ENCODE measurements at places on chromosomes 2 and 18.

- DNase-seq: no peak
These were observed 727 bp upstream of the TTLL4 start for GRCh38 chr2:218709908-218710307.

- DNase-seq: no peak
These were observed 195.4 kb upstream of the CWC22 start for GRCh38 chr2:180202467-180202951.

DNA sequence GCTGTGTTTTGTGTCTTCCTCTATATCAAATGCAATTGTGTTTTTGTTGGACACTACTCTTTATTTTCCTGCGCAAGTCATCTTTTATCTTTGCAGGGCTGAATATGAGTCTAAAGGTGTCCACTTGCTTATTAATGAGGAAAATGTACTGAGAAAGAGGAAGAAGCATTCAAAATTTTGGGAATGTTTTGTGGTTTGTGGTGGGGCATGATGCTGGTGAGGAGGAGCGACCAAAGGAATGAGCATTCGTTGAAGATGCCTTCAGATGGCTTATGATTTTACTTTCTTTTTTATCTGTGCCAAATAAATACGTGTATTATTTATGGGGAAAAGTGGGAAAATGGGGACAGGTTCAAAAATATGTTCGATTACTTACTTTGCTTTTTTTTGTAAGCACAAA is 63.9 kb upstream of the SMIM21 start:
- DNase-seq: no peak

DNA sequence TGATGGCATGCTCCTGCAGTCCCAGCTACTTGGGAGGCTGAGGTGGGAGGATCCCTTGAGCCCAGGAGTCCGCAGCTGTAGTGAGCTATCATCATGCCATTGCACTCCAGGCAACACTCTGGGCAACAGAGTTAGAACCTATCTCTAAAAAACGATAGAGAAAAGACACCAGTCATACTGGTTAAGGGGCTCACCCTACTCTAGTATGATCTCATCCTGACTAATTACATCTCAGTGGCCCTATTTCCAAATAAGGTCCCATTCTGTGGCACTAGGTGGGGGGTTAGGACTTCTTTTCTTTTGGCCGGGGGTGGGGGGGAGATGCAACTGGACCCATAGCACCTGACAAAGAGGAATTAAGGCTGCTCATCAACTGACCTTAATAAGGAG is 163.2 kb upstream of the NCK2 start:
- no peak for DNase-seq

GRCh38 chr2:173232956-173233744 is 121.5 kb upstream of the CDCA7 start:
- no peak for DNase-seq

DNA sequence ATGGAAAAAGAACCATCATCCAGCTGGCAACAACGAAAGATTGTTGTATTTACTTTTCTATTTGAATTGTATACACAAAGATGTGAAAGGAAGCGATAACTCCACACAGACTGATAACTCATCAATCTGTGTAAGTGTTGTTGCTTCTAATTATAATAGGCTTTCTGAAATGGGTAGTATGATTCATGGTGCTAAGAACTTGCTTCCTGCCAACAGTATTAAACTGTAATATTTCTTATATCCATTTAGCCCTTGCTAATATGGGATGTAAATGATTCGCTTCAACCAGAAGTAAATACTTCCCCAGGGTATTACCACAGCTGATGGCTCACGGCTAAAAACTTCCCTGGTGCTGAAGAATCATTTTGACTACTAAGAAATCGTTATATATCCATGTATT is 70.2 kb downstream of the TMEM163 start:
- no peak for DNase-seq

Data from activated T-cell treated with anti-CD3 and anti-CD28 coated beads for 24 hours (primary cell).